ENCODE measurements at places on chromosomes 12 and 14.

GRCh38 chr12:11771895-11772502 is 122.5 kb downstream of the ETV6 start:
- no peak for DNase-seq

DNA sequence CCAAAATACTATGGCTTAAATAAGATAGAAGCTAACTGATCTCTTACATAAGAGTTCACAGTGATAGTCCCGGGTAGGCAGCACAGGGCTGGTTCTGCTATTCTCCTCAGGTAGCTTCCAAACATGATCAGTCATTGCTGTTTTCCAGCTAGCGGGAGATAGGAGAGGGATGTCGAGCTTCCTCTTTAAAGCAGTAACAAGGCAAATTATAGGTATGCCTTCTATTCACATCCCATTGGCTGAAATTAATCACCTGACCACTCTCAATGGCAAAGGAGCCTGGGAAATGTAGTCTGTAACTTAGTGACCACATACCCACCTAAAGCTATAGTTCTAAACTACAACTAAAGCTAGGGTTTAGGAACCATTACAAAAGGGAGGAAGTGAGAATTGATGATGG is 34.5 kb upstream of the VRK1 start:
- DNase-seq = no peak

- no peak for DNase-seq
These were observed 13.1 kb downstream of the COPZ1 start for GRCh38 chr12:54337854-54338650.

- no peak for DNase-seq
These were observed 11.0 kb upstream of the NCOR2 start for GRCh38 chr12:124578445-124578844.

DNA sequence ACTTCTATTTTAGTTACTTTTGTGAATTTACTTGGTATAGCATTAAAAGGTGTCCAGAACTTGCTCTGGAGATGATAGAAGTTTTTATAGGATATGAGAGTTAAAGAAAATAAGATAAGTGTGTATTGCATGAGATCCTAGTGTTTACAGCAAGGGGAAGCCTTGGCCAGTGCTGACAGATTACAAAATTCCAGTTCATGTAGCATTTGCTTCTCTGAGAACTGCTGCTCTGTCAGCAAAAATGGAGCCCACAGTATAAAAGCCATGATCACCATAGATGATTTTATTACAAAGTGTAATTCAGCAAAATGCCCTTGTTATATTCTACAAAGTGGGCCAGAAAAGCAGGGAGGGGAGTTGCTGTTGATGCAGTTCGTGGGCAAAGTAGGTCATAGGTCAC is 40.0 kb upstream of the ATF1 start:
- no peak for DNase-seq
